ENCODE measurements at places on chromosomes 12 and 14. TPM values are rescaled to one million over a fixed set of nuclear protein-coding genes. Genes with fewer than 3 reads are reported as not detected.

PKP2 gene
- 114 TPM for total RNA-seq

LBHD2 gene
- not detected for total RNA-seq

KRT81 gene
- total RNA-seq, result not detected

KRT8 gene
- total RNA-seq, result 1,663 TPM

MARS1 gene
- total RNA-seq, result 144 TPM

ADAMTS20 gene
- 1.1 TPM for total RNA-seq

DNA sequence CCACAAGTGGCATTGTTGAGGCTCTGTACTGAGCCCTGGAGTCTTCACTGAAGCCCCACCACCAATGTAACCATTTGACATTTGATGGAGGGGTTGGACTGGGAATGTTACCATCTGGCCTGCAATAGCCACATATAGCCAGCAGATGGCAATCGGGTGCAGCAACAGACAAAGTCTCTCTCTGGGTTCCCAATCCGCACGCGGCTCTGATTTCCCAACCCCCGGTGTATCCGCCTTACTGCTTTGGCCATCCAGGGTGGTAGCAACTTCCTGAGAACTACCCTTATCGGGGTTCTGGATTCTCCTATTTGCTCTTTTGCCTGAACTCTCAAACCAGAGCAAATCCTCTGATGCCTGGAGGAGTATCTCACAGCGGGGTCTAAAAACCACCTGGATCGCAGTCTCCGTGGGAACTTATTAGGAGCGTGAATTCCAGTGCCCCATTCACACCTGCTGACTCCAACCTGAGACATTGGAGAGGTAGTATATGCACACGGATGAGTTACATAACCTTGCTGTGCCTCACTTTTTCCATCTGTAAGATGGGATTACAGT is 14.2 kb downstream of the VRTN start:
- peak; percentile 98 for DNase-seq

- DNase-seq, result no peak
Observed at GRCh38 chr14:88614218-88614907, 51.5 kb downstream of the ZC3H14 start.

DNA sequence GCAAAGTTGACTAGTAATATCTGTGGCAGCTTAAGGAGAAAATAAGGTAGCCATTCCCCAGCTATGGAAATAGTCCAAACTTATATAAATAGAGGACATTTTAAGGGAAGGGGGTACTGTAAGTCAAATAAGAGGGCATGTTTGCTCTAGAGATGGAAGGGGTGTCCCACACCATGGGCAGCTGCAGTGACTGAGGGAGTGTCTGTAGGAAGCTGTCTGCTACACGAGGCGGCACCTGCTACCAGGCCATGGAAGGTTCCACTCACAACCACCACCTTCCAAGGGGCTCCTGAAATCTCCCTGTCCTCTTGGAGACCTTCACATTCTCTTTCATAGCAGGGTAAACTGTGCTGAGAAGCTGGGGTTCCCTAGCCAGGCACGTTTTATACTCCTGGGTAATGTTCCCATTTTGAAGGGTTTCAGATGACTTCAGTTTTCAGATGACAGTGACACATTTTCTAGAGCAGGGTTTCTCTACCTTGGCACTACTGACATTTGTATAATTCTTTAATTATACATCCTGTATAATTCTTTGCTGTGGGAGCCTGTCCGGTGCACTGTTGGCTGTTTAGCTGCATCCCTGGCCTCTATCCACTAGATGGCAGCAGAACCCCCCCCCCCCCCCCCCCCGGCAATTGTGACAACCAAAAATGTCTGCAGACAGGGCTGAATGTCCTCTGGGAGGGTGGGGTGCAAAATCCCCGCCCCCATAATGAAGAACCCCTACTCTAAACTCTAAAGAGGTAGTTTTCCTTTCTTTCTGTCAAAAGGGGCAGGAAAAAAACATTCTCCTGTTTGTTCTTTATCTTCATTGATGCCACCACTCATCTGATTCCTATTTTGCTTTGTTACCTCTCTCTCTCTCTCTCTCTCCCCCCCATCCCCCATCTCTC is 11.6 kb upstream of the SMCO2 start:
- DNase-seq, result peak; percentile 66

DNA sequence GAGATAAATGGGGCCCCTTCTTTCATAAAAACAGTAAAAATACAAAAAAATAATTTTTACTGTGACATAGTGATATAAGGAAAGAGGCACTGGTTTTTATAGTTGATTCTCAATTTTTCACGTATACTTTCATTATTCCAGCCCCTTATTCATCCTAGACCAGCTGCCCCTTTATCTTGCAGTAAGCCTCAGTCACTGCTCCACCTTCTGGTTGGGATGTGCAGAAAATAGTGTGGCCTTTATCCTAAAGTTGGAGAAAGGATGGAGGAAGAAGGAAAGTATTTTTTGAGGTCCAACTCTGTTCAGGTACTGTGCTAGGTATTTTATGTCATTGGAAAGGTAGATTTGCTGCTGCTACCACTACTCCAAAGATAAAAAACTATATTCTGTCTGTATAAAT is 172.7 kb downstream of the ANO6 start:
- peak; percentile 75 for DNase-seq

- DNase-seq, result peak; percentile 44
Observed at GRCh38 chr12:2387103-2387834, 334.5 kb downstream of the CACNA1C start.
